Activated CD4-positive, alpha-beta T cell treated with anti-CD3 and anti-CD28 coated beads, Interleukin-2, amount 10 ng/mL, durations not matched to agents 7 days and 5 days (primary cell): ENCODE measurements at places on chromosomes 12 and 14.

DNA sequence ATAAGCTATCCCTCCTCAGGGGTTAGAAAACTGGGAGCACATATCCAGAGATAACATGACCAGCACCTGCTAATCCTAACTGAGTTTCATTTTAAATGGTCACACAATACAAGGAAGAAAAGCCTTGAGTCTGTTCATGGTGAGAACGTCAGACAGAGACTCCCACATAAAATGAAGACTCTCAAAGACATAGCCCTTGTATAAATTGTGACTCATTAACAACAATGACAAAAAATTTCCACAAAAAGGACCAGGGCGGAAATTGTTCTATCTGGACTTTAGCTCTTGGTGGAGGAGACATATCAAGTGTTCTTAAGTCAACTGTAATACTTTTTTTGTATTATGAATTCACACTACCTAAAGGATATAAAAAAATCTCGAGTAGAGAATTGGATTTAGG, 313.7 kb upstream of the DCN start:
- DNase-seq, result no peak

DNA sequence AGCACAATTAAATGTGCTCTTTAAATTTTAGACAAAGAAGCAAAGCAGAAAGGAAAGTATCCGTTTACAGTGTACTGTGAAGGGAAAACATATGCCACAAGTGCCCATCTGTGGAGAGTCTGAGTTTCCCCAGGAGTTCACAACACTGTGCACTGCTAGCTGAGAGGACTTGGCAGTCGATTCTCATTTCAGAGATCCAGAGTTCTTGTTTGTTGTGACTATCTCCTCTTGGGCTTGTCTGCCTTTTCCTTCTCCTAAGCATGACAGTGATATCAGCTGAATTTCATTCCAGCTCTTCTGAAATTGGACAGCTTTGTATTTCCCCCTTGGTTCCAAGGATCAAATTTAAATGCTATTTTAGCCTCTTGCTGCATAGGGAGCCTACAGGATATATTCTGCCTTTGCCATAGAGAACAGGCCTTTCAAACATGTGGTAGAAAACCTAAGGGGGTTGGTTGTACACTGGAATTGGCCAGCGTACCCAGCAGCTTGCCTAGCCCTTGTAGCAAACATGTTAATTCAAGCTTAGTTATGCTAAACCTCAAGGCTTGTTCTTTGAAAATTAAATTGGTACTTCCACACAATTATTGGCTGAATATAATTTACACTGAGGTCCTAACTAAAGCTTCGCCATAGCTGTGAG, 259.2 kb upstream of the NOVA1 start:
- DNase-seq, result no peak

GRCh38 chr14:68376067-68376779, 416.6 kb downstream of the ZFP36L1 start:
- DNase-seq, result no peak

DNA sequence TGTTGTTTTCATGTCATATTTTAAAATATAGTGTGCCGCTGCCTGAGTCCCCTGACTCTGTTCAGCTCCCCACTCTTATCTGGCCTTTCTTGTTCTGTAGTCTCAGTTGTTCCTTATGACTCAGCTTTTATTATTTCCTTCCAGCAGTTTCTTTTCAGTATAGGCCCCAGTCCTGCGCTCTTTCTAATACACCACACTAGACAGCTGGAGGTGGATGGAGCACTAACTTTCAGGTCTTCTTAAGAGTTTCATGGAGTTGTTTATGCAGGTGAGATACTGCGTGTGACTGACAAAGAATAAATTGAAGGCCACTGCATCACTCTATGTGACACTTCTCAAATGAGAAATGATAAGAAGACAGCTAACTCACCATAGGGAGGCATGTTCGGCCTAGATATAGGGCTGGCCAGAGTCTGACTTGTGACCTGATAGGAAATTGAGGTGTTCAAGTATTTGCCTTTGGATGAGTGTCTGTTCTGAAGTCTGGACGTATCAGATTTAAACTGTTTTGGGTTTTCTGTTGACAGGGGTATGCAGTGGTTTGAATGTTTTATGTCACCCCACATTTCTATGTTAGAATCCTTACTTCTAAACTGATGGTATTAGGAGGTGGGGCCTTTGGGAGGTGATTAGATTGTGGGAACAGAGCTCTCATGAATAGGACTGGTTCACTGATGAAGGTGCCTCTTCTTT, 60.8 kb upstream of the CLMN start:
- DNase-seq, result no peak

- DNase-seq, result no peak
Measured at GRCh38 chr14:51462182-51462581, 189.5 kb upstream of the FRMD6 start.
